ENCODE measurements at places on chromosomes 2 and 18. TPM values are rescaled to one million over a fixed set of nuclear protein-coding genes. Genes with fewer than 3 reads are reported as not detected.

Gene BCL2
- total RNA-seq: 1.0 TPM

- H3K36me3 ChIP-seq: no peaks in the 10 kb centered on the region
- H3K27me3 ChIP-seq: no peaks in the 10 kb centered on the region
- peaks cover 17% of the 10 kb centered on the region for H3K4me1 ChIP-seq
Observed at GRCh38 chr2:190714958-190715357, 66.1 kb downstream of the NAB1 start.

GRCh38 chr2:216070195-216070594, 11.4 kb downstream of the PECR start:
- H3K27ac ChIP-seq: no peak overlapping the region
- H3K27me3 ChIP-seq: no peaks in the 10 kb centered on the region
- no peak for DNase-seq
- peaks cover 12% of the 10 kb centered on the region for H3K4me1 ChIP-seq

DNA sequence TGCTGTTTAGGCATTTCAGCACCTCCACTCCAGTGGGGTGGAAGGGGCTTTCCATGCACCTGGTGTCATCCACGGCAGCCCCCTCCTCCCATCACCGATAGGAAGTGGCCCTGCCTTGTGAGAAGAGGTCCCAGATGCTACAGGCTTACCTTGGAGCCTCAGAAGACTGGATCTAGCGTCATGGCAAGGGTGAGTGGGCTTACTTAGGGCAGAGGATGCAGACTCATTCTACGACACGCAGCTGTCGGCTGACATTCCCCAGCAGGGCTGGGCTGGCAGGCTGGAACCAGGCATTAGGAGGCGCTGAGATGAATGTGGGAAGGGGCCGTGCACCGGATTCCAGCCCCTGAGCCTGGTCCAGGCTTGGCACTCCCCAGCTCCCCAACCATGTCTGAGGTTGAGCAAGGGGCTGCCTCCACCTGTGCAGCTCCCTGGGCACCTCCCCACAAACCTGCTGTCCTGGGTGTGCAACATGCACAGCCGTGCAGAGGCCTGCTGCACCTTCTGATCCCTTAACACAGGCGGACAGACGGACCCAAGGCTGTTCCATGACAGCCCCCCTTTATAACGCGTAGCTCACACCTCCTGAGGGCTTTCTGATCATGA, 1.7 kb upstream of the PRLH start:
- no peaks in the 10 kb centered on the region for H3K4me1 ChIP-seq
- H3K27me3 ChIP-seq: no peaks in the 10 kb centered on the region
- no peak for DNase-seq
- H3K27ac ChIP-seq: no peak overlapping the region
- no peaks in the 10 kb centered on the region for H3K36me3 ChIP-seq
- no peak overlapping the region for H3K4me3 ChIP-seq

DNA sequence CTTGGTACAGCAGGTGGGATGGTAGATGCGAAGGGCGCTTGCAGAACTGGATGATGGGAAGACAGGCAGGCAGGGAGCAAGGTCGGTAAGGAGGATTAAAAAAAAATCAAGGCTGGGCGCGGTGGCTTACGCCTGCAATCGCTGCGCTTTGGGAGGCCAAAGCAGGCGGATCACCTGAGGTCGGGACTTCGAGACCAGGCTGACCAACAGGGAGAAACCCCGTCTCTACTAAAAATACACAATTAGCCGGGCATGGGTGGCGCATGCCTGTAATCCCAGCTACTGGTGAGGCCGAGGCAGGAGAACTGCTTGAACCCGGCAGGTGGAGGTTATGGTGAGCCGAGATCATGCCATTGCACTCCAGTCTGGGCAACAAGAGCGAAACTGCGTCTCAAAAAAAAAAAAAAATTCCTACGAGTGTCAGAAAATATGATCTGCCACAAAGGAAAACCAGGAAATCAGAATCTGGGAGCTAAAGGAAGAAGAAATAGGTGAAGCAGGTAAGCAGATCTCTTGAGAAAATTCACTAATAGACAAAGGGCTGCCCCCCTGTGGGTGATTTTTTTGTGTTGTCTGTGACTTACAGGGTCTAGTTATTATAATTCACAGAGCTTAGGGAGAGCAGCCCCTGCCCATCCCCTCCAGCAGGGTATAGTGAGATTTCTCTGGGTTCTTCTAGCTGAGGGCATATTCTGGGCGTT, 46.2 kb downstream of the C2orf42 start:
- no peak overlapping the region for H3K4me3 ChIP-seq
- no peak for DNase-seq
- no peaks in the 10 kb centered on the region for H3K36me3 ChIP-seq

DNA sequence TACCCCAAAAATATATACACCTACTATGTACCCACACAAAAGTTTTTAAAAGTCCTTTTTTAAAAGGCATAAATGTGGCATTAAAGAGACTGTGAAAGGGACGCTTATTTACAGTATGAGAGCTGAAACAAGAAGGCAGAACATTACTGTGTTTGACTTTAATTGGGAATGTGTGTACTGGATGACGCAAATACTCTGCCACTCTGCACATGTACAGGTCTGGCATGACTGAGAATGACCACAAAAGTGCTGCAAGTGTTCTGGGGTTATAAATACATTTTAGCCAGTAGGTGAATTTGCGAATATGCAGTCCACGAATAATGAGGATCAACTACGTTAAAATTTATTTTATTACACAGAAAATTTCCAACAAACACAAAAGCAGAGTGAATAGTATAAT, 11.4 kb downstream of the DARS1 start:
- DNase-seq: no peak
- H3K36me3 ChIP-seq: peaks cover 19% of the 10 kb centered on the region
- no peak overlapping the region for H3K4me3 ChIP-seq
- no peaks in the 10 kb centered on the region for H3K27me3 ChIP-seq

GRCh38 chr18:6488956-6489355, 74.2 kb upstream of the L3MBTL4 start:
- DNase-seq: no peak
- no peak overlapping the region for H3K4me3 ChIP-seq
- no peaks in the 10 kb centered on the region for H3K27me3 ChIP-seq
- H3K4me1 ChIP-seq: no peaks in the 10 kb centered on the region

DNA sequence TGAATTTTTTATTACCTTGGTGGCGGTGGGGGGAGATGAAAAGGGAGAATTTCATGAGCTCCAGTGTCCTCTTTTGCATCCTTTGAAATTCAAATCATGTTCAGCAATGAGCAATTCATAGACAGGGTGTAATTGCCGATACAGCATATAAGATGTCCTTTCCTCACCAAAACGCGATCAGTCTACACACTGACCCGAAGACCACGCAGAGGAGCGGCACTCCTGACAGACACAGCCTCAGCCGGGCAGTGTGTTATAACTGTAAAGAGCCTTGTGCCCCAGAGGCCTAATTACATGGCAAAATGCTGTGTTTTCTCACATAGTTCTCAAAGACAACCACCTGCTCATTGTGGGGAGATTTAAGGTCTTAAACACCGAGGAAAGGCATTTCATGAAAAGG, 38.4 kb upstream of the APCDD1 start:
- no peak overlapping the region for H3K27ac ChIP-seq
- H3K36me3 ChIP-seq: no peaks in the 10 kb centered on the region
- no peaks in the 10 kb centered on the region for H3K27me3 ChIP-seq

DNA sequence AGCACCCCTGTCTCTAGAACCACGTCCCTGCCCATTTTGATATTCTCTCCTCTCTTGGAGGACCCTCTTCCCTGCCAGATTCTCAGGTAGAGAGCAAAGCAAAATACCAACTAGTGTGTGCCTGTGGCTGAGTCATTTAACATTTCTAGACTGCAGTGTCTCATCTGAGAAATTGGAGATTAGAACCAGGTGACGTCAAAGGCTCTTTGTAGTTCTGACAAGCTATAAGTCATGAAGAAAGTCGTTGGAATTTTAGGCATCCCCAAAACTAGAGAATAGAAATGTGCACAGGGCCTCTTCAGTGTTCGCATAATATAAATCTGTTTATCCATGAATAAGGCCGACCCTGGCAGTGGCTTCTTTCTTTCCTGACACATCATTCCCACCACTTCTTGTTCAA, 74.4 kb upstream of the TANC1 start:
- peaks cover 28% of the 10 kb centered on the region for H3K4me1 ChIP-seq
- DNase-seq: peak; percentile 97
- H3K27me3 ChIP-seq: no peaks in the 10 kb centered on the region
- H3K27ac ChIP-seq: peak overlapping the region; percentile 77
- no peak overlapping the region for H3K4me3 ChIP-seq

Gene CRYBA2
- total RNA-seq: not detected

DNA sequence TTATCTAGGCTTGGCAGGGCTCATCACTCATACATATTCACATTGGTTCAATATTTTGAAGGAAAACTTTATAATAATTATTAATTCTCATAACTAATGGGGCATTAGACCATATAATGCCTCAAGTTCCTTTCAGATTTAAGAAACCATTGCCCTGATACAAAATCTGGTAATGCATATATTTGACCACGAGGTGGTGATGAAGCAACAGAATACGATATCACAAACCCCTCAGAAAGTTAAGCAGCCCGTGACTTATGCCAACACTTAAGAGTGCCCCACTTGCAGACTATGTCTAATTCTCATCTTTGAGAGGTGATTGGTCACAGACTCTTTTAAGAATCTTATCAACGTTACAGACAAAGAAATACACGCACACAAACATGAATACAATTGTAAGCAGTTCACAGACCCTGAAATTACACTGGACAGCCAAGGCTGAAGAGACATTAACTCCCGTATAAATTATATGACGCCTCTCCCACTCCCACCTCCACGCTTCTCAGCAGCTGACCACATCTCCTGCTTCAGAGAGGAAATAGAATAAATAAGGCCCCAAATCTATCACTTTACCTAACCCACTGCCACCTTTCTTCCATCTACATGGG, 20.7 kb upstream of the DNAH6 start:
- no peak overlapping the region for H3K4me3 ChIP-seq
- no peaks in the 10 kb centered on the region for H3K27me3 ChIP-seq
- DNase-seq: peak; percentile 47
- no peak overlapping the region for H3K27ac ChIP-seq
- H3K4me1 ChIP-seq: peaks cover 12% of the 10 kb centered on the region

GRCh38 chr2:28394997-28395333, 2.3 kb downstream of the FOSL2 start:
- H3K27me3 ChIP-seq: no peaks in the 10 kb centered on the region
- no peak for DNase-seq
- H3K27ac ChIP-seq: peak overlapping the region; percentile 94
- peak overlapping the region; percentile 82 for H3K4me3 ChIP-seq

DNA sequence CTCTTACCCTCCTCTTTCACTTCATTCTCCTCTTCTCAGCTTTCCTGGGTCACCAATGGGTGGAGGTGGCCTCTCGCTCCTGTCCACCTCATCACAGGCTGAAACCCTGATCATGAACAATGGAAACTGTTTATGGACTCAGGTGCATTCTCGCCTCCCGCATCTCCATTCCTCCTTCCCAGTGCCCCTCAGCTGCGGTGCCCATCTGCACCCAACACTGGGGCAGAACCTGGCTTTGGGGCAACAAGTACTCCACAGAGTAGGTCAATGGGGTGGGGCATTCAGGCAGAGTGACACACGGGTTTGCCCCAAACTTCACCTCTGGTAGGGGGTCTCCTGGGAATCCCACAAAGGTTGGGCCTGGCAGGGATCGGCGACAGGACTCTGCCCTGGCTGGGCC, 199.5 kb downstream of the RTP5 start:
- no peaks in the 10 kb centered on the region for H3K36me3 ChIP-seq
- H3K4me1 ChIP-seq: peaks cover 5% of the 10 kb centered on the region
- H3K27me3 ChIP-seq: no peaks in the 10 kb centered on the region
- no peak for DNase-seq
- H3K27ac ChIP-seq: no peak overlapping the region

DNA sequence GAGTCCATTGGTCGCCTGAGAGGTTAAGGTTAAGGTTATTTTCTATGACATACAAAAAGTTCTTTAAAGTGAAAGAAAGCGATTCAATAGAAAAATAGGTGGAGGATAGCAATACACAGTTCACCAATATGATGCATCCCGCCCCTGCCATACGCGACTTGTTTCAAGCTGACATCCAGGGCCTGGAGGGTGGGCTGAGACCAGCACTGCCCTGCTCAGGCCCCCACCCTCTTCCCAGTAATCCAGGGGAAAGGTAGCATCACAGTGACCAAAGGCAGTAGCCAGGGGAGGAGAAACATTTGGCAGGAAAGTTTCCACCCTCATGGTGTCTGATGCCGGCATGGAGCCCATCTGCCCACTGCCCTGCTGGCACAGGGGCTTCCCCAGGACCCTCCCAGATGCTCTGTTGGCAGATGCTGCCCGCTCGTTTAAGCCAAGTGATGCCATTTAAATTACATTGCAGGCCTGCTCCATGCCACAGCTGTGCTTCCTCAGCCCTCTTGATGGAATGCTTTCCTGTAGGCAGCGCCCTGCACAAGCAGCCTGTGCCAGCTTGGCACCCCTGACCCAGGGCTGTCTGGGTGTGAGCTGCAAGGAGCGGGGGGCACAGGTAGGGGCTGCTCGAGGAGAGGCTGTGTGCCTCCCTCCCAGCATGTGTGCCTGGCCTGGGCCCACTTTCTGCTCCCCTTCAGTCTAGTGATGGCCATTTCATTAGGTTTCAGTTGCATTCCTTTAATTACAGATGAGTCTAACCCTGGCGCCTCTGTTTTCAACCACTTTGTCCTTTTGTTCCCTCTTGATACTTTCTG, 10.7 kb upstream of the ANO7 start:
- no peak overlapping the region for H3K4me3 ChIP-seq
- no peak for DNase-seq
- peaks cover 4% of the 10 kb centered on the region for H3K36me3 ChIP-seq
- no peak overlapping the region for H3K27ac ChIP-seq
- no peaks in the 10 kb centered on the region for H3K27me3 ChIP-seq

Gene ZBTB7C
- total RNA-seq: 1.4 TPM

DNA sequence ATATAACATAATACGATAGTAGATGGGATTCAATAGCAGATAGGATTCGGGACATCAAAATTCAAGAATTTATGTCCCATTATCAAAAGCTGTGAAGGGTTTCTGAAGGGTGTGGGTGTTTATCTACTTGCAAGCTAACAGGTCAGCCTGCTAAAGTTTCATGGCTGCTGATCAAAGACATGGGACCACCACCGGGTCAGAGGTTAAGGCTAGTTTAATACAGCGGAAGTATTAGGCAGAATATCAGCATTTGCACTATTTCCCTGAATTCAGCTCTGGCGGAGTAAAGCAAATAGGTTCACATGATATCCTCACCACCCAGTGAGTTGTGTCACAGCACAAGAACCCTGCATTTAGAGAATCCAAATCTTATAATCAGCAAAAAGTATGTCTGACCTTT, 82.5 kb downstream of the DSEL start:
- DNase-seq: no peak
- H3K4me3 ChIP-seq: no peak overlapping the region

DNA sequence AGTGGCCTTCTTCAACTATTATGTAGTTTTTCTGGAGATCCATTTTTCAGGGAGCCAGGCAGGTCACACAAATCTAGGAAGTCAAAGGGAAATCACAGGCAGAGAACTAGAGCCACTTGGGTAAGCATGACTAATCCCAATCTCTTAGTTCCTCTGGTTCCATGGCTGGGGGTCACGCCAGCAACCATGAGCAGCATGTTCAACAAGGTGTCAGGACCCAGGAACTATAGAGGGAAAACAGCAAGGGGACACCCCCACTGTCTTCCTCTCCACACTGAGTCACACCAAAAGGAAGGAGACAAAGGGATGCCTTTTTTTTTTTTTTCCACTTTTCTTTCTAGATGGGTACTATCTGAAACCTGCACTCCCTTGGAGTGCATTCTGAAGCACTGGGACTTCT, 250.9 kb downstream of the OTX1 start:
- no peaks in the 10 kb centered on the region for H3K27me3 ChIP-seq
- no peak for DNase-seq
- no peaks in the 10 kb centered on the region for H3K36me3 ChIP-seq
- no peaks in the 10 kb centered on the region for H3K4me1 ChIP-seq

Measured in astrocyte (in vitro differentiated cells and primary cell).